ENCODE measurements at places on chromosomes 16 and 17.

DNA sequence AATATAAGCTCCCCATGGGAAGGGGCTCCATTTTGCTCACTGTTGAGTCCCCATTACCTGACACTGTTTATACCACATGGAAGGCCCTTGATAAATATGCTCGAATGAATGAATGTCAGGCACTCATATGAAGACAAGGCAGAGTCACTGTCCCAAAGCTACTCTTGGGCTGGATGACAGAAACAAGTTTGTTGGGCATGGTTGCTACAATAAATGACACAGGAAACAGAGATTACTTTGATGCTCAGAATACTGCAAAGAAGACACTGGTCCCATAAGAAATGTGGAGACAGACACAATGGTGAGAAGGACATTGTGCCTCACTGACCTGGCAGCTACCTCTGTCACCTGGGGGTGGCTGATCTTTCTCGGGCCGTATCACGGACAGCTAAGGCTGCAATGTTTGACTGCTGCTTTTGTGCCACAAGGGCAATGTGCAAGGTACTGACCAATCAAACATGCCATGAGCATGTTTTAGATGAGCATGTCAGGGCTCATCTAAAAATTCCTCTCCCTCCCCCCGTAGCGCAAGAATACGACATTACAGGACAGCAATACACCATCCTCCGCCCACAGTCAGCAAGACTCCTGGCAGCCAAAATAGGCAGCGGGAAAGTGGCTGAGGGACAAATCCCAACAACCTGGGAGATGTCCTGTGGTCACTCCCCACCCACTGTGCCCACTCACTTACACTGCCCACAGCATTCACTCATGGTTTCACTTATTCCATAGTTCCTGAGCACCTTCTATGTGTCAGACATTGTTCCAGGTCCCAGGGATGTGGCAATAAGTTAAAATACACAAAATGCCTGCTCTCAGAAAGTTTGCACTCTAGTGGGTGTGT, 5.0 kb downstream of the PIK3R6 start:
- DNase-seq: no peak

- DNase-seq: no peak
Measured at GRCh38 chr17:35738519-35739133, 7.2 kb downstream of the RASL10B start.

DNA sequence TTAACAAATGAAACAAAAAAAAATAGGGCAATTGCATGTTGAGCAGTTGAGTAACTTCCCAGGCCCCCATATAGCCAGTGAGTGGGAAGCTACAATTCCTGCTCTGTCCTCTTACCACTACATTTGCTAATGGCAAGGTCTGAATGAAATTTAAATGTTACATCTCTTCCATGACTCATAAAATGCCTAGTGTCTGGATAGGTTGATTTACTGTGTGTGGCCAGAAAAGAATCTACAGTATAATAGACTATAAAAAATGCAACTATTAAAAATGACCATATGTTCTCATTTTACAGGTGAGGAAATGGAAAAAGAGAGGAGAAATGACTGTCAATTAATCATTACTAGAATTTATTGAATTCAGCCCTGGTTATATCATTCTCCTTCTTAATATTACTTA, 1199.3 kb downstream of the CDH11 start:
- no peak for DNase-seq

DNA sequence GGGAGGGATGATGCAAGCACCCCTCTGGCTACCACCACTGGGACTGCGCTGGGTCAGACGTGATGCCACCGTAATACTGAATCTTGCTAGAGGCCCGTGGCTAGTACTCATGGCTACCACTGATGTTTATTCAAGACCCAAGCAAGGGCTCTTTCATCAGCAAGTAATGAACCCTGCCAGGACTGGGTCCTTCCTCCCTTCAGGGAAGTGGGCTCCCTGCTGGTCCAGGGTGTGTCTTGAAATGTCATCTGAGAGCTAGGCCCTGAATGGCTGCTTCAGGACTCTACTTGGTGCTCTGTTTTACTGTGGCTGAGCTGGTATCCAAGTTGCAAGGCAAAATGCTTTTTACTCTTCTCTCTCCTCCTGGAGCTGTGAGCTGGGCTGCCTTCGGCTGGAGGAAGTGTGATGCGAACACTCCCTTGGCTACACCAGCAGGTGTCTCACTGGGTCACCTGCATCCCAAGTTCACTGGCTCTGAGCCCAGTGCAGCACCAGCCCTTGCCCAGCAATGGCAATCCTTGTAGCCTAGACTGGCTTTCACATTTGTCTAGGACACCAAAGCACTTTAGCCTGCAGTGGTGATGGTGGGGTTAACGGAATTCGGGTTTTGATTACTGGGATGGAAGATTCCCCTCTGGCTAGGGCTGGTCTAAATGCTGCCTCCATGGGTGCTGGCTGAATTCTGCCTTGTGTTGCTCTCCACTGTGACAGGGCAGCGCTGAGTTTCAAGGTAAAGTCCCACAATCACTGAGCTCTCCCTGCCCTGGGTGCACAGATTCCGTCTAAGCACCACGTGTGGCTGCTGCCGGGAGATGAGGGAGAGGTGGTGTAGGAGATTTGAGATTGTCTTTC, 98.6 kb downstream of the USP22 start:
- peak; percentile 51 for DNase-seq

DNA sequence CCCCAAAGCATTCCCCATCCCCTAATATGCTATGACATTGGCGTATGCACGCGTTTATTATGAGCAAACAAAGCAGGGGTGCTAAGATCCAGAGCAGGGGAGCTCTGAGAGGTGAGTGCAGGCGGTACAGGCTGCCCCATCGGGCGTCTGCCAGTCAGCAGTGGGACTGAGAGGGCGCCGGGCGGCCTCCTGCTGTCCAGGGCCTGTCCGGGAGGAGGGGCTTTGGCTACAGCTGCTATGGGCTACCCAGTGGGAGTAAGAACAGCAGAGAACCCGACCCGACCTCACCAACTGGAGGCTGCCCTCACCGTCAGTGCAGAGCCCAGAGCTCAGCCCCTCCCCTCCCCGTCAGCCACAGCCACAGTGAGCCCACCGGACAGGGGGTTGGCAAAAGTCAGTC, 18.5 kb upstream of the AATK start:
- no peak for DNase-seq

DNA sequence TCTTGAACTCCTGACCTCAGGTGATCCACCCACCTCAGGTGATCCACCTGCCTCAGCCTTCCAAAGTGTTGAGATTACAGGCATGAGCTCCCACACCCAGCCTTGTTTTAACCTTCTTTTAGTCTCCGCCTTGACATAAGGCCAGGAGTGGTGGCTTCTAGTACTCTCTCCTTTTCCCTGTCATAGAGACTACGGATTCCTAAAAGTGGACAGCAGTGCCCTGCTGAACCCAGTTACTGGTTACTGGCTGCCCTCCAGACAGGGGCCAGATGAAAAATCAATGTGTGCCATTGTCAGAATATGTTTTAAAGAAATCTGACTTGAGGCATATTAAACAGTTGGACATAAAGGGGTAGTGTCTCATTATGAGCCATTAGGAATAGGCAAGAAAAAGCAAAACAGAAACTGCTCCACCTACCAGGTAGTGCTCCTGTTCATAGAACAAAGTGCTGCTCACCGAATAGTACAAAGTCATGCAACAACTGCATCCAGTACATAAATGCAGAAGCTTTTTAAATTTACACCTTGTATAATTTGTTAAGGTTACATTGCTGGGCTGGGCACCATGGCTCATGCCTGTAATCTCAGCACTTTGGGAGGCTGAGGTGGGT, 32.1 kb downstream of the TRIM25 start:
- no peak for DNase-seq

DNA sequence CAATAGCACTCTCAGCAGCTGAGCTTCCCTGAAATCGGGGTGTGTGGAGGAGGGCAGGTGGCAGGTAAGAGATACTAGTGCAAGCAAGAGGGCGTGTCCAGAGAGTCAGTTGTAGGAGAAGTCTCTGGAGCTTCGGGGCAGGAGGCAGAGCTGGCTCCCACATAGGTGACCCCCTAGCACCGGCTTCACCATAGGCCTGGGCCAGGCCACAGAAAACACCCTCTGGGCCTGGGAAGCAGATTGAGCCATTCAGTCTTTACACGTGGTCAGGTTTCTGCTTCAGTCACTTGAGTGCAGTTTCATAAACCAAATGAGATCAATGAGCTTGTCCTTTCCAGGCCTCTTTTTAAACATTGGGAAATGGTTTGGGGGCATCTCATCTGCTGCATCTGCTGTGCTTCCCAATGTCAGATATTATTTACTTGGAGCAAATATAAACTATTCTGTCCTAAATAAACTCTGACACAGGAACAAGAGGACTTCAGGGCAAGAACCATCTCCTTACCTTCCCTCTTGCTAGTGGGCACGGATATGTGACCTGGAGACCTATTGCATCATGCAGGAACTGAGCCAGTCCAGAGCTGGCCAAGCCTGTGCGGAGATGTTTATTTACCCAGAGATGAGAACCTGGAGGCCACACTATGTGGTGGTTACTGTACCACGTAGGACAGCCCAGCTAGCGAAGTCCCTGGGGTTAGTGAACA, 16.1 kb downstream of the CCR7 start:
- peak; percentile 43 for DNase-seq

GRCh38 chr16:83397601-83398291, 410.0 kb upstream of the HSBP1 start:
- no peak for DNase-seq
